Right lobe of liver (tissue), 6 donors: ENCODE measurements at places on chromosomes 2 and 18.

- H3K4me1 ChIP-seq: peaks cover 24% of the 10 kb centered on the region
- no peaks in the 10 kb centered on the region for H3K27me3 ChIP-seq
- no peak overlapping the region for H3K27ac ChIP-seq
- DNase-seq: no peak
- H3K36me3 ChIP-seq: no peaks in the 10 kb centered on the region
These were observed 15.2 kb upstream of the AGFG1 start for GRCh38 chr2:227456772-227457171.

DNA sequence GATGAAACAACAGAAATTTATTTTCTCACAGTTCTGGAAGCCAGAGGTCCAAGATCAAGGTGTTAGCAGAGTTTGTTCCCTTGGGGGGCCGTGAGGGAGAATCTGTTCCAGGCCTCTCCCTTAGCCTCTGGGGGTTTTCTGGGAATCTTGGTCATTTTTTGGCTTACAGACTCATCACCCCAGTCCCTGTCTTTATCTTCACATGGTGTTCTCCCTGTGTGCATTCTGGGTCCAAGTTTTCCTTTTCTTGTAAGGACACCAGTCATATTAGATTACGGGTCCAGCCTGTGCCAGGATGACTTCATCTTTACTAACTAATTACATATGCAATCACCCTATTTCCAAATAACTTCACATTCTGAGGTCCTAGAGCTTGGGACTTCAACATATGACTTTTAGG, 292.5 kb upstream of the TRIB2 start:
- no peak overlapping the region for H3K4me3 ChIP-seq
- DNase-seq: no peak
- no peak overlapping the region for H3K27ac ChIP-seq
- no peaks in the 10 kb centered on the region for H3K27me3 ChIP-seq

- H3K4me3 ChIP-seq: no peak overlapping the region
- H3K27me3 ChIP-seq: no peaks in the 10 kb centered on the region
- no peaks in the 10 kb centered on the region for H3K4me1 ChIP-seq
- H3K36me3 ChIP-seq: no peaks in the 10 kb centered on the region
These were observed 21.9 kb downstream of the ITM2C start for GRCh38 chr2:230886671-230887071.

GRCh38 chr2:229226382-229226781, 44.7 kb downstream of the PID1 start:
- peaks cover 7% of the 10 kb centered on the region for H3K36me3 ChIP-seq
- H3K4me1 ChIP-seq: no peaks in the 10 kb centered on the region
- H3K4me3 ChIP-seq: no peak overlapping the region
- no peak for DNase-seq
- no peak overlapping the region for H3K27ac ChIP-seq
